Endodermal cell (in vitro differentiated cells): ENCODE measurements at places on chromosomes 5 and 9. TPM values are rescaled to one million over a fixed set of nuclear protein-coding genes. Genes with fewer than 3 reads are reported as not detected.

- no peak for DNase-seq
Measured at GRCh38 chr5:74556631-74557595, 83.6 kb downstream of the ENC1 start.

- DNase-seq, result no peak
Measured at GRCh38 chr9:79664375-79664831, 92.6 kb downstream of the TLE4 start.

SAXO1 gene
- 0.42 to 1.2 TPM (median 0.90 TPM) in 3 replicates for total RNA-seq

CLIC3 gene
- total RNA-seq, result 0.46 to 1.2 TPM (median 0.67 TPM) in 3 replicates

DNA sequence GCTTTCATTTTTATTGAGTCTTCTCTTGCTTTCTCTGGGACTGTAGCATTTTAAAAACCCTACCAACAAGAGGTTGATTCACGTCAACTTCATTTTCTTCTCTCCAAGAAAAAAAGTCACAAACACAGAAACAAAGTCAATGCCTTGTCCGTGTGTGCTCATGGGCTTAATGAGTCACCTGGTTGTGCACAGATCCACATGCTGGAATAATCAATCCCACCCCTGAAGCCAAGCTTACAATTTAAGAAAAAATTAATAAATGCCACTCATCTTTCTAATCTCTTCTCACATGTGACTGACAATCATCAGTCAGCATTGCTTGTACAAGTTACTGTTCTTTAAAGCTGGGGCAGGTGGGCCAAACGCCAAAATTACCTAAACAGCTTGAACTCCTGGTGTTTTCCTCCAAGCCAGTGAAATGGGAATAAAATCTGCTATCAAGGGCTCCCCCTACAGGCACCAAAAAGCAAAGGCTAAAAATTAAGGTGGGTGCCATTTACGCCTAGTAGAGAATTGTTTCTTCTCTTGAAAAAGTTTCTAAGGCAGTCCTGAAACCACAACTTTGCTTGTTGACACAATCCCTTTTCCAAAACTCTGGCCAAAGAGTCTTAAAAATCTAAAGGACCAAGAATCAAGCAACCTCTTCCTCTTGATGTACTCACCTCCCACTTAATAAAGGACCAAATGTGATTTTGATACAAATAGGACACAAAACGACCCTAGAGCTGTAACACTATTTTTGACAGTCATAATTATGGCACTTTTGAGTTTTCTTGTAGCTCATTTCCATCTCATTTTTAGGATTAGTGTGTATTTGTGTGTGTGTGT is 21.3 kb downstream of the TRMO start:
- DNase-seq, result peak; percentile 49

SPINK7 gene
- total RNA-seq, result not detected in 2 replicates

DNA sequence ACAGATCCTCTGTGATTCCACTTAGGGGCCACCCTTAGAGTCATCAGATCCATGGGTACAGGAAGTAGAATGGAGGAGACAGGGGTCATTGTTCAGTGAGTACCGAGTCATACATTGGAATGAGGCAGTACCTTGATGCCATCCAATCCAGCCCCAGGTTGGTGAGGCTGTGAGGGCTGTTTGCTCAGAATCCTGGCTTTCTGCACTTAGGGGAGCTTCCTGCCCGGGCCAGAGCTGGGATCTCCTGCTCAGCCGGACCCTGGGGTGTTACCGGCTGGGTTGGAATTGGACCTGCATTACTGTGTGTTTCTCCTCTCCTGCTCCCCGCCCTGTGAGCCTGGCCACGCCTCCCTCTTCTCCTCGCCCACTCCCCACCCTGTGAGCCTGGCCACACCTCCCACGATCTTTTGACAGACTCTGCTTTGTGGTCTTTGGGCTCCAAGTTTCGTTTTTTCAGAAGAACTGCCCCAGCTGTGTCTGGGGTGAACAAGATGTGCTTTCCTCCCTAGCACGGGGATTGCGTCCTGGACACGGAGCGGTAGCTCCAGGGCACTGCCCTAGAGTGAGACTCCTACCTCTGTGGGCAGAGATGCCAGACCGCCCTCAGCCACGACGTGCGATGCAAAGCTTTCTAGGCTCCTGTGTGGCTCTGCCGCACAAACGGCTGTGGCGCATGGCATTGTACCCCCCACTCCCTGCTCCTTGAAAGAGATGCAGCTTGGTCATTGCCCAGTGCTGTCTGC is 15.4 kb downstream of the TRAF2 start:
- no peak for DNase-seq

TMC1 gene
- not detected in 3 replicates for total RNA-seq

DNA sequence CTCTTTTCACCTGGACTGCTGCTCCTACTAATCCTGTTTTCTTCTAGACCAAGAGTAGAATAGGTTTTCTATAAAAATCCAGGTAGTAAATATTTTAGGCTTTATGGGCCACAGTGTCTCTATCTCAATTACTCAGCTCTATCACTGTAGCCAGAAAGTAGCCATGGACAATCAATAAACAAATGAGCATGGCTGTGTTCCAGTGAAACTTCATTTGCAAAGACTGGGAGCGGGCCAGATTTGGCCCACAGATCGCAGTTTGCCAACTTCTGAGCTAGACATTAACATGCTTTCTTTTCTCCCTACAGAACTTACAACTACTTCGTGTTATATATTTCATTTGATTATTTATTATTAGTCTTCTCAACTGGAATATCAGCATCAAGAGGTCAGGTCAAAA is 30.2 kb downstream of the BRINP1 start:
- DNase-seq, result no peak

DNA sequence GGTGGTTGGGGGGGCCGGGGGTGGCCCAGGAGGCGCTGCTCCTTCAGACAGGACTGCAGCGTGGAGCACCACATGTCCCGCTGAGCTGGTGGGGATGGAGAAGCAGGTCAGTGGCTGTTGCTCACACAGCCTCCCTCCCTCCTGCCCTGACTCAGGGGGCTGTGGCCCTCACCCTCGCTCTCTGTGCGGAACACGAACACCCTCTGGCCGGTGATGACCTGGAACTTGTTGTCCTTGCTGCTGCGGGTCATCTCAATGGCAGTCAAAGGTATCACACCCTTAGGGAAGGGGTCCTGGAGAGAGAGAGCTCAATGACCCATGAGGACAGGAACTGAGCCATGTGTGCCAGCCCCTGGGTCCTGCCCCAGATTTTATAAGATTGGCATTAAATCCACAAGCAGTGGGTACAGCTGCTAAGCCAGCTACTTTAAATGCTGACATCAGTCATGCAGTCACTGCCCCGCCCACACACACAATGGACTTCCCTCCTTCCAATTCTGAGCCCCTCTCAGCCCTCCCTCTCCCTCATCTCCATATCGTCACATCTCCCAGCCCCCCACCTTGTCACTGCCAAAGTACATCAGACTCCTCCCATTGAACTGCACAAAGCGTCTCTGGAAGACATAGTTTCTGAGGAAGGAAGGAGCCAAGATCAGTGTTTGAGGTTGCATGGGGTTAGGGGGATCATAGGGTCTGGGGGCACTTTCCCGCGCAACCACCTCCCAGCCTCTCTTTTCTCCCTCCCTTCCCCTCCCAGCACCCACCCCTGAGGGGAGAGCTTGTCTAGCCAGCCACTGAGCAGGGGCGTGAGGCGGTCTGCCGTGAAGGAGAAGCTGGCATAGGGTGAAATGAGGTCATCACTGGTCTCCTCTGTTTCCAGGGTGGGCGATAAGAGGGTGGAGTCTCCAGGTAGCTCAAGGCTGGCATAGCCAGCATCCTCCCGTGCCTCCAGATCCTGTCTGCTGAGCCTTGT is 8.9 kb downstream of the ARAP3 start:
- peak; percentile 57 for DNase-seq

SIT1 gene
- total RNA-seq, result 1.8 TPM in 1 of 3 replicates, not detected in the others

DNA sequence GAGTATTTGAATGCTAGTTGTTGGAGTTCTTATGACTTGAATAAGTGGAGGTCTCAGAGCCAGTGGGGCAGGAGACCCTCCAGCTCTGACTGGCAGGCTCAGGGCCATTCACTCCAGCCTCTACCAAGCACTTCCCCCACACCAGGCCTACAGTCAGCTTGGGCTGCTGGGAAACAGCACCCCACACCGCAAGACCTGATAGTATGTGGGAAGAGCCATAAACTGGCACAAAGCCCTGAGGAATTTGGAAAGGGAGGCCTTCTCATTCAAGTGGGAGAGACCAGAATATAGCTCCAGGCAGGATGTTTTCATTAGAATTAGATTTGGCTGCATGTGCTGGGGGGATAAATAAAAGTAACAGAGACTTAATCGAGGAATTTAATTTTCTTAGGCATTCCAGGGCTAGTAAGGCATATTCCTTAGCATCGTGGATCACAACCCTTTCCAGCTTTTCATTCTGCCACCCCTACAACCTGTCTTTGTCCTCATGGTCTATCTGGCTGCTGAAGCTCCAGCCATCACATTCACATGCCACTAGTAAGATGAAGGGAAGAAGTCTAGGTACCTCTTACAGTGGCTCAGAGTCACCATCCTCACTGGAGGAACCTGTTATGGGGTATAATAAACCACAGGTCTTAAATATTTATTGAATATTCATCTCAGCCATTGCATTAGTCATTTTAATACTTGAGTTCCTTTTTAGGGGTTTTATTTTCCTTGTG is 47.5 kb downstream of the TMOD1 start:
- peak; percentile 17 for DNase-seq

DNA sequence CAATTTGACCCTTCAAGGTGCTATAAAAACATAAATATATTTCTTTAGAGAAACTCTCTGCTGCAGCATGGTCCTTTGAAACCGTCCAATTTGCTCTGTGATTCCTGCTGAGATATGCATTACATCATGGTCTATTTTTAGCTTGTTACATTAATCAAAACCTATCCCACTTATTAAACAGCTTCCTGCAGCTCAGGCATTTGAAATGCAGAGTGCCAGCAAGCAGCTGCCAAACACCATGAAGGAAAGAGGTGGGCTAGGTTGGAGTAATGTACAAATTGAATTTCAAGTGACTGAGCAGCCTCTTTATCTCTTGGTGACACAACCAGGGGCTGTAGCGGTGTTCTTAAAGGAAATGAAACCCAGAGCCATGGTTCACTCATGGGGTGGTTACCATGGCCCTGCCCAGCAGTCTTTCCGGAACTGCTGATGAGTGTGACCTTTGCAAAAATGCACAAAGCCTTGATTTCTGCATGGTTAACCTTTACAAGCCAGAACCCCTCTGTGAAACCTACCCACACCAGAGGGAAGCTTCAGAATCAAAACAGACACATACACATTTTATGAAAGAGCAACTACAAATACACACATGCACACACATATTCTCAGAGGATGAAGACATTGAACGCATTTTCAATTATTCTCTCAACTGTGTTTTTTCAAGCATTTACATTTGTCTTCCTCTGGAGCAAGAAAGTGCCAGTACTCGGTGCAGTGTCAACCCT is 155.8 kb upstream of the ZNF608 start:
- DNase-seq, result no peak

- DNase-seq, result no peak
Measured at GRCh38 chr9:81072758-81073157, 616.6 kb downstream of the TLE1 start.

TAF11L10 gene
- not detected in 2 replicates for total RNA-seq

IL5 gene
- total RNA-seq, result not detected in 2 replicates

F12 gene
- total RNA-seq, result 2.7 to 7.0 TPM (median 2.9 TPM) in 3 replicates

DNA sequence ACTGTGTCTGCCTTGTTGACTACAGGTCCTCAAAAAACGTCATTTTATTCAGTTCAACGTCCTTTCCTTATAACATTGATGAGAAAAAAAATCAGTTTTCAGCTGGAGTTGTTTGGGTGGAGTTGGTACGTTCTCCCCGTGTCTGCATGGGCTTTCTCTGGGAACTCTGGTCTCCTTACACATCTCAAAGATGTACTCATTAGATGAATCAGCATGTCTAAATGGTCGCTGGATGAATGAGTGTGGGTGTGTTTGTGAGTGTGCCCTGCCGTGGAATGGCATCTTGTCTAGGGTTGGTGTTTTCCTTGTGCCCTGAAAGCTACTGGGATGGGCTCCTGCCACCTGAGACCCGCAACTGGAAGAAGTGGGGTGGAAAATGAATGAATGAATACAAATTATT is 30.1 kb downstream of the EGR1 start:
- no peak for DNase-seq

C9orf152 gene
- total RNA-seq, result not detected in 2 replicates

PCDHGC5 gene
- total RNA-seq, result 0.70 to 0.74 TPM (median 0.71 TPM) in 3 replicates

GRCh38 chr5:1314564-1314982 is 19.7 kb upstream of the TERT start:
- no peak for DNase-seq

DNA sequence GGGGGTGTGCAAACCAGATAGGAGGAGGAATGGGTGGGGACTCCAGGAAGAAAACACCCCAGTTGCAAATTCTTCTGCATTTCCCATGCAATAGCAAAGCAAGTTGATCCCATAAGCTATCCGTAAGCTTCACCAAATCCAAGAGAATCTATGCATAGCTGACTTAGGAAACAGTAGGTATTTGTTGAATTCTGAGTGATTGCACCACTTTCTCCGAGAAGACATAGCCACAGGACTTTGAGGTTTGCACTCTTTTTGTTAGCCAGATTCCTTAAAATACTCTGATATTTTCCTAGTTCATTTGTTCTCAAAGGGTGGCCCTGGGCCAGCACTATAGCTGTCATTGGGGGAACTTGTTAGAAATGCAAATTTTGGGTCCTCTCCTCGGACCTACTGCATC is 271.9 kb downstream of the SLIT3 start:
- DNase-seq, result no peak

- DNase-seq, result no peak
Measured at GRCh38 chr5:137954131-137954879, 65.0 kb downstream of the PKD2L2 start.

ACOT12 gene
- not detected in 3 replicates for total RNA-seq

GRCh38 chr5:122093415-122094180 is 15.5 kb upstream of the LOX start:
- DNase-seq, result no peak

- DNase-seq, result peak; percentile 78
Measured at GRCh38 chr9:94553029-94553938, 1.6 kb upstream of the PCAT7 start.

C9 gene
- total RNA-seq, result 0.45 TPM in 1 of 3 replicates, not detected in the others

GLT6D1 gene
- total RNA-seq, result 0.23 to 0.90 TPM (median 0.60 TPM) in 3 replicates

DNA sequence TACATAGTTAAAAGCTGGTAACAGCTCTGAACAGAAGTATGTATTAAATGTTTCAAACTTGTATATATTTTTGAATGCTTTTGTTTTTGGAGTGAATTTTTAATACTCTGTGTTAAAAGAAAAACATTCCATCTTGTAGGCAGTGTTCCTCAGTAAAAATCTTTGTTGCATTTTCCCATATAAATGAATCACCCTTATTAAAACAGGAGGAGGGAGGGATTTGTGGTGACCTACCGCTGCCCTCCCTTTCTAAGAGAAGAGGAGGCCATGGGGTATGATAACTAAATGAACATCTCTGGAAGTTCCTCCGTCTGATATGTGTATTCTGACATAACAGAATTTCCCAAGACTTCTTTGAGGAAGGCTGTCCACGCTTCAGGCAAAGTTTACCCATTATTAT is 53.4 kb downstream of the INIP start:
- DNase-seq, result no peak

POC5 gene
- 9.5 and 10.7 TPM in 2 replicates for total RNA-seq
